ENCODE measurements at places on chromosomes 16 and 17. TPM values are rescaled to one million over a fixed set of nuclear protein-coding genes. Genes with fewer than 3 reads are reported as not detected.

HAGHL gene
- 4.4 TPM for total RNA-seq

DNA sequence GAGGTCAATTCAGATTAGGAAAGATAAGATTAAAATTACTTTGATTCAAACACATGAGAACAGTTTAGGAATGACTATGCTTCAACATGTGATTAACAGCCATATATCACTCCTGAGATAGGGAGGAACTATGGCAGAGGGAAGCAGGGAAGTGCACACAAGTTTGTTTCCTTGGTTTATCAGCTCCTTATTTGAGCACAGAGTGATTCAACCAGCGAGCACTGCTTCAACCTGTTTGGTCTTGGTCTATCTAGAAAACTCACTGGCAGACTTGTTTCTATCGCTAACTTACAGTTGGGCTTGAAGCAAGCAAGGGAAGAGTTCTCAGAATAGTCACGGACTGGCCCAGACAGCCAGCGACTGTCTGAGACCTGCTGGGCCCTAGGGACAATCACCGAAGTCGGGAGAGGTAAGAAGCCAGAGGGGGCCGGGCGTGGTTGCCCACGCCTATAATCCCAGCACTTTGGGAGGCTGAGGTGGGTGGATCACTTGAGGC is 23.5 kb downstream of the TUBG1 start:
- DNase-seq = no peak

DNA sequence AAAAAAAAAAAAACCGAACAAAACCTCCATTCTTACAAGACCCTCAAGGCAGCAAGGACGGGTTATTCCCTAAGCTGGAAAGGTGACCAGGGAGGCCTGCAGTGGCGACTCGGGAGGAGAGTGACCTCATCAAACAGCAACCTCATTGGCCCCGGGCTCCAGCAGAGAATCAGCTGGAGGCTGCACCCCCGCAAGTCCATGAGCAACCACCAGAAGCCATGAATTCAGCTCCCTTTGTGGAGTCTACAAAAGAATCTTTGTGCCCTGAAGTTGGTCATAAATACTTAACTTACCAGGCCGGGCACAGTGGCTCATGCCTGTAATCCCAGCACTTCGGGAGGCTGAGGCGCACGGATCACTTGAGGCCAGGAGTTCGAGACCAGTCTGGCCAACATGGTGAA is 80.9 kb upstream of the CREBBP start:
- DNase-seq = no peak

DNA sequence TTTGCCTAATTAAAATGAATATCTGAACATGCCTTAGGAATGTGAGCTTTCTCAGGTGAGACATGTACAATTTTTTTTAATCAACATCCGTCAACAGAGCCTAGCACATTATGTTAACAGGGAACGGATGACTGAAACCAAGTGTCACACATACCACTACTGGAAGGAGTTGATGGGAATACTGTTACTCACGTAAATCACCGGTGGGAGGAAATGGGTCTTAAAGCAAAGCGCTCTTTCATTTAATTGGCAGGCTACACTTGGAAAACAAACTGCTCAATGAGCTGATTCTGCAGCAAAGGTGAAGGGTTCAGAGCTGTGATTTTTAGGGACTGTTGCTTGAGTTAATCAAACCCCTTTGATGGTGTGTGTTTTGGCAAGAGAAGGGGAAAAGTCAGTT is 4.8 kb downstream of the CPPED1 start:
- no peak for DNase-seq

DNA sequence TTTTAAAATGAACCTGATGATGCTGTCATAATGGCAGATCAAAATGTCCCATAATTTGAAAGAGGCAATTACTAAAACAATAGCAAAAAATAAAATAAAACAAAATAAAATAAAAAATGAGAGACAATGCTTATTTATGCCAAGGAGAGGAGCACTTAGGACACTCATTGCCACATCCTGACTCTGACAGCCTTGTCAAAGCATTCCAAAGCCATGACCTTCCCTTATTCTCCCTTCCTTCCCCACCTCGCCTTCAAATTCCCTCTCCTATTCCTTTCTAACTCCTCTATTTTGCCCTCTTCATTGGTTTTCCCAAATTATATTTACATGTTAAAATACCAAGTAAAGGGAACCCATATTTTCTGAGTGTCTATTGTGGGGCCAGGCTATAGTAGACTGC is 220.0 kb downstream of the CDH13 start:
- DNase-seq = no peak

HSF4 gene
- 2.0 TPM for total RNA-seq

DNA sequence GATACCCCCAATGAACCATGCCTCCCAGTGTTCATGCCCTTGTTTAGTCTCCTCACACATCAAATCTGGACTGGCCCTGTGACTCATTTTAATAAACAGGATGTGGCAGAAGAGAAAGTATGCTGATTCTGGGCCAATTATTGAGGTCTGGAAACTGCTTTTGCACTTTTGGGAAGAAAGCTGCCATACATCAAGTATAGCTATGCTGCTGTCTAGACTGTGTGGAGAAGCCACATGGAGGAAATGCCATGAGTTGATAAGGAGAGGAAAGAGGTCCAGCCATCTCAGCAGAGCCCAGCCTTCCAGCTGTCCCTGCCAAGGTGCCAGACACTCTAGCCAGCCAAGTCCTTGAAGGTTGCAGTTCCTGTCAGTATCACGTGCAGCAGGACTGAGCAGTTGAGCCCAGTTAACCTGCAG is 16.7 kb downstream of the RPRML start:
- no peak for DNase-seq

- DNase-seq = peak; percentile 21
These were observed 448 bp downstream of the STAT5B start for GRCh38 chr17:42275527-42276358.

USP43 gene
- not detected for total RNA-seq

GRCh38 chr17:28720247-28720996 is 637 bp downstream of the RPL23A start:
- no peak for DNase-seq

- no peak for DNase-seq
These were observed 127.9 kb downstream of the IRX5 start for GRCh38 chr16:55058576-55058975.

FBXW10B gene
- 0.22 TPM for total RNA-seq

- peak; percentile 69 for DNase-seq
These were observed 11.5 kb downstream of the RMI2 start for GRCh38 chr16:11356573-11357331.

DNA sequence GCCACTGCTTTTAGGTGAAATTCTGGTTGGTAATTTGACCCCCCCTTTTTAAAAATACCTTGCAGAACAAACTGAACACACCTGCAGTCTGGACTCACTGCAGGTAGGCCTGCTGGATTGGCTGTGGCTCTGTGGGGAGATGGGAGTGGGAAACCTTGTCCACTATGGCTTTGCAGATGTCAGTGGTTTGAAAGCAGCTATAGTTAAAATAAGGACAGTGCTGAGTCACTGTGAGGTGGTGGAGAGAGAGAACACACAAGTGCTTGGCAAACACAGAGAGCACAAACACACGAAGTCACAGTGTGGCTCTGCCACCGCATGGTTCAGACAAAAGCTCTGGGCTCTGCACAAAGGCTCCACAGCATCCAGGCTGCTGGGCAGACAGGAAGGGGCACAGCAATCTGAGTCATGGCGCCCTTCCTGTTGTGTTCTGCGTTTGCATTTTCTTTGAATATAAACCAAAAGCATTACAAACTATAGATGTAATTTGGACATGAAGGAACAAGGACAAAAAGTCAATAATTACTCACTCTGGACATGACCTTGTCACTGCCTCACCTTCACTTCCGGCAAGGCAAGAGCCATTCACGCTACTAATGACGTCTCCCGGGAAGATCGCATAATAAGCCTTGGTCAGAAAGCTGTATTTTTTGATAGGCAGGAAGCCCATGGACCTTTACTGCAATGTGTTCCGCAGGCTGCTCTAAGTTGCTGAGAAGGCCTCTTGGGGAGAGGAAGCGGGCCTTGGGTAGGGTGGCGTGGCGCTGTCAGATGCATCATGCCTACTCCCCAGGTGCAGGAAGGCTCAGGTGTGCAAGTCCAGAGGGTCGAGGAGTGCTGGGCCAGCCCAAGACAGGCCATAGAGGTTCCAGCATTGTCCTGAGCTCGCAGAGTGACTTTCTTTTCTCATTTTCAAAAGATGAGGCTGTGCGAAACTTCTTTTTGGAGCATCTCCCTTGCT is 60.1 kb upstream of the MED9 start:
- DNase-seq = peak; percentile 78

IGSF6 gene
- not detected for total RNA-seq

GRCh38 chr17:79562192-79562930 is 48.5 kb downstream of the RBFOX3 start:
- no peak for DNase-seq

CCL17 gene
- not detected for total RNA-seq

GFAP gene
- not detected for total RNA-seq

DNA sequence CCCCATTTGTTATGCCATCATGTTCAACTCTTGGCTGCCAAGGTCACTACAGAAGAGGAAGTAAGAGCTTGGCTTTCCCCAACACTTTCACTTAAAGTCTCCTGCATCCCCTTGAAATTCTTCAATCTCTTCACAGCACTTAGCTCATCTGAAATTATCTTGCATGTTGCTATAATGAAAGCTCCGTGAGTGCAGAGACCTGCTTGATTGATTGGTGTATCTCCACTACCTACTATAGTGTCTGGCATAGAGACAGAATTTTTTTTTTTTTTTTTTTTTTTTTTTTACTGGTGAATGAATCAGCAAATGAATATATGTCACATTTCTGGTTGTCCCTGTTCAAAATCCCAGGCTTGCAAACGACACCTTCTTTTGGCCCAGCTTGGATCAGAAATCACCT is 1.9 kb upstream of the SDR42E1 start:
- DNase-seq = no peak

DNA sequence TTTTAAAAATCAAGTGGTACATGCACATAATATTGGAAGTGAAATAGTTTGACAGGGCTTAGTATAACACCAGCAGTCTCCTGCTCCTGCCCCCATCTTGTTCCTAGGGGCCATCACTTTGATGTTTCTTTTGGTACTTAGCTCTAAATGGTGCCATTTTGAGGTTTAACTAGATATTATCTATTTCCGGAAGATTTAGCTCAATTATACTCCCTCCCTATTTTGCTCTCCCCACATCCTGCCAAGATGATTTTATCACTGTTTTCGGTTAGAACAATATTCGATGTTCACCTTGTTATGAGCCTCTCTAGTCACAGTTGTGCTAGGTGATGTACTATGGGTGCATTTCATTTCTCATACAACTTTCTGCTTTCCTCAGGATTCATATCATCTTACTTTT is 20.0 kb upstream of the SLC35G3 start:
- DNase-seq = no peak

GRCh38 chr17:29572691-29573557 is 4.4 kb downstream of the TP53I13 start:
- DNase-seq = peak; percentile 76

DNA sequence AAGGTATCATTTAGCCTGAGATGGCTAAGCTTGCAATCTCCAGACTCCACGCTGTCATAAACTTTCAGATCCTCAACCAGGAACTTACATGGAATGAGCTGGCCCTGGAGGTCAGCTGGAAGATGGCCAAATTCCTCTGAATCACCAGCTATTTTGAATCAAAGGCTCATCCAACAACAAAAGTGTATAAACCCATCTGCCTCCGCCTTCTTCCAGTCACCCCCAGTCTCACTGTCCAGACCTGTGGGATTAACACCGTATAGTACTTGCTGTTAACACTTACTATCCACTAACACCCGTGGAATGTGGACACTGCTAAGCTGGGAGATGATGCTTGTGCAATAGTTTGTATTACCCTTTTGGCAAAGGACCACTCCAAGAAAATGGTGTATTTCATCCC is 1.9 kb upstream of the LCMT1 start:
- peak; percentile 97 for DNase-seq

- DNase-seq = peak; percentile 40
These were observed at the start of gene C17orf113 for GRCh38 chr17:42050393-42051012. TSS of gene C17orf113 (minus strand) at chr17:42050601. CDS start at chr17:42043376, 7,225 bp downstream.

- no peak for DNase-seq
These were observed 9.5 kb downstream of the BLTP2 start for GRCh38 chr17:28635506-28635905.

GRCh38 chr16:77692612-77693011 is 29.7 kb upstream of the NUDT7 start:
- no peak for DNase-seq

DNA sequence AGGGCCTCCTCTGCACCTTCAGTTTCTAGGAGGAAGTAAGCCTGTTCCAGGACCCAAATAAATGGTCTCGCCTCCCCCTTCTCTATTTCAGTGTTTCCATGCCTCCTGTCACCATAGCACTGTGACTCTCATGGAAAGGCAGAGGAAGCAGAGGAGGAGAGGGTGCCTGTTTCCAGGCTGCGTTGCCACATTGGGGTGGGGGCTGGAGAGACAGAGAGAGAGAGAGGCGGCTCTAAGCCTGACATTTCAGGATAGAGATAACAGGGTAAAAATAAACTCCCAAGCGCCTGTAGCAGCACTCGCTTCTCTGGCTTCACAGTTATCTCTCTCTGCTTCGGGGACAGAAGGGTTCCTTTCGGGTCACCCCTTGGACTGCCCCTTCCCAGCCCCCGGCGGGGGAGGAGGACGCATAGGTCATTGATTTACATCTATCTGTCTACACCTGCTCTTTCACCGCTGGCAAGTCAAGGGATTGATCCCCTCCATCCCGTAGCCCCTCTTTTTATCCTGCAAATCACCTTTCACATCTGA is 71.2 kb upstream of the MRTFB start:
- no peak for DNase-seq

G6PC1 gene
- not detected for total RNA-seq

DNA sequence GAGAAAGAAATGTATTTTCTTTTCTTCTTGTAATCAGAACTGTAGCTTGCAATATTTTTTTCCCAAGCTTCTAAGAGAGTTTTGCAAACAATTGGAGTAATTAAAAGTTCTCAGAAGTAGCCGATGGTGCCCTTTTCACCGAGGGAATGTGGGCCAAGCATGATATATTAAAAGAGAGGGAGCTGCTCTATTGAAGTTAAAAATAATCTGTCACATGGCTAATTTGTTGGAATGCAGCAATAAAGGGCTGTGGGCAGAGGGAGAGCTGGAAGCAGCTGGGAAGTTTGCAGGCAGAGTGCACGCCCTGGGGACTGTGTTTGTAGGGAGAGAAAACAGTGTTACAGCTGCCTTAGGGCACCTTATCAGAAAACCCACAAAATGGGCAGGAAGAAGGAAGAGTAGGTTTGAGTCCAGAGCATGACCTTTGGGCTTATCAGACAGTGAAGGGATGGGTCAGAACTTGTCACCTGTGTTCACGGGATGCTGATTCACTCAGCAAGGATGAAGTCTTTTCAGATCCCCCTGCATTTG is 18.5 kb upstream of the TERF2 start:
- peak; percentile 91 for DNase-seq

Data from lung microvascular endothelial cell (primary cell).